ENCODE measurements at places on chromosomes 1 and 21.

GRCh38 chr1:20840731-20841130 lies 53.6 kb upstream of the HP1BP3 start:
- no peak for DNase-seq

GRCh38 chr1:86068841-86069756 lies 87.5 kb downstream of the COL24A1 start:
- no peak for DNase-seq

- DNase-seq: no peak
These were observed 110.3 kb upstream of the PALMD start for GRCh38 chr1:99535470-99536164.

DNA sequence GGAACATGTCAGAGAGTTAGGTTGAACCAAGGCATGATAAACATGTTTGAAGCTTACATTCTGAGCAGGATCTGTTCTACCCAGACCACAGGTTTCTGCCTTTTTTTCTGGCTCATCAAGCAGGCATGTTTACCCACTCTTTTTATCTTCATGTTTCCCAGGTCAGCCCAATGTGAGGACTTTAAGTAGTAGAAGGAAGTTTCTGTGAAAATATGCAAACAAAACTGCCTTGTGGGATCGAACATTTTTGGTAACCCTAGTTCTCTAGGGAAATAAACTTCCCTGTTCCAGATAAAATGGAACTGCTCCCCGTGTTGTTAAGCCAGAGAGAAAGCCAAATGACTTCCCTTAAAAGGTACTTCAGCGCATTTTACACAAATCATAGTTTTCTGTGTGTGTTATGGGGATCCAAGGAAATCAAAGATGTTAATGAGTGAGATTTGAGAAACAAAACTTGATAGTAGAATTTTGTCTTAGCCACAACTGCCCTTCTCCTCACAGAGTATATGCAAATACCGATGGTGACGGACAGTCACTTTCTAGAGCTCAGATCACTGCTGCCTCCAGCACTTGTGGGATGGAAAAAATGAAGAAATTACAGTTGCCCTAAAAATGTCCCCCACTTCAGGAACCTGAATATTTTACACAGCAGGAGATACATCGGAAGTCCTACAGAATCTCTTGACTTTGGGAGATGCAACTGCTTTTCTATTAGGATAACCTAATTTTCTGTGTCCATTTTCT lies 765 bp upstream of the HIPK1 start:
- DNase-seq: peak; percentile 72

DNA sequence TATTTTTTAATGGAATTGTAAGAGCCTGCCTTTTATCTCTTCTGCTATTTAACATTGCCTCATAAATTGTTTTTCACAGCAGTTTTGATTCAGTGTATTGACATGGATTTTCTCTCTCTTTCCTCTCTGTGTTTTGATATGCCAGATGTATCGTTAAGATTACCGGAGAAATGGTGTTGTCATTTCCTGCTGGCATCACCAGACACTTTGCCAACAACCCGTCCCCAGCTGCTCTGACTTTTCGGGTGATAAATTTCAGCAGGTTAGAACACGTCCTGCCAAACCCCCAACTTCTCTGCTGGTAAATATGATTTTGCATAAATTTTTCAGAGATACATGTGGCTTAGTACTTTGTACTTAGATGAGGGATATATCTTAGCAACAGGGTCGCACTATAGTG lies 23.1 kb upstream of the DYNLT5 start:
- DNase-seq: no peak

GRCh38 chr21:16239659-16240265 lies 510.0 kb downstream of the USP25 start:
- no peak for DNase-seq

DNA sequence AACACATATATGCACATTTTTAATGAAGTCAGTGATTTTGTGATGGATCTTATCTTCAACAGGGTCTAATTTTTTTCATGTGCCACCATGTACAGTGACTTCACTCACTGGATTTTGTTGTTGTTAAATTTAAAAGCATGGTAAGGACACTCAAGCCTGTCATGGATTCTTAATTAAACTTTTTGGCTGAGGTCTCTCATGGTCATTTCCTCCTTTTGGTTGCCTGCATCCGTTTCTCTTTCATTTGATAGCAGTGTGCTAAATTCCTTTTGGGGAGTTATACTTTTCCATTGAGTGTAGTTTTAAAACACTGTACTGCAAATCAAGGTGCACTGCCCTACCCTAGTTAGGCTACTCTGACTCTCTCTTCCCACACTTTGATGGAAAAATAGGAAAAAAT lies 13.2 kb upstream of the CRB1 start:
- DNase-seq: no peak

DNA sequence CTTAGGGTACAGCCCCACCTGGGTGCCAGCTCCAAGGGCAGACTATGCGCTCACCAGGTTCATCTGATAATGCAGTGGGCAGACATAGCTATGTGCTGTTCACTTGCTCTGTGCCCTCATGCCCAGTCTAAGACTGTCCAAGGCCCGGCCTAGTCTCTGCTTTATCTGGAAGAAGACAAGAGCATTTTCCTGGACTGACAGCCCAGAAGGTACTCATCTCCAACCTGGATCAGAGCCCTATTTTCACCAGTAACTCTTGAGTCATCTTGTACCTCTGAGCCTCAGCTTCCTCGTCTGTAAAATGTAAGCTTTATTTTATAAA lies 28.5 kb upstream of the LRRC8C start:
- DNase-seq: no peak

DNA sequence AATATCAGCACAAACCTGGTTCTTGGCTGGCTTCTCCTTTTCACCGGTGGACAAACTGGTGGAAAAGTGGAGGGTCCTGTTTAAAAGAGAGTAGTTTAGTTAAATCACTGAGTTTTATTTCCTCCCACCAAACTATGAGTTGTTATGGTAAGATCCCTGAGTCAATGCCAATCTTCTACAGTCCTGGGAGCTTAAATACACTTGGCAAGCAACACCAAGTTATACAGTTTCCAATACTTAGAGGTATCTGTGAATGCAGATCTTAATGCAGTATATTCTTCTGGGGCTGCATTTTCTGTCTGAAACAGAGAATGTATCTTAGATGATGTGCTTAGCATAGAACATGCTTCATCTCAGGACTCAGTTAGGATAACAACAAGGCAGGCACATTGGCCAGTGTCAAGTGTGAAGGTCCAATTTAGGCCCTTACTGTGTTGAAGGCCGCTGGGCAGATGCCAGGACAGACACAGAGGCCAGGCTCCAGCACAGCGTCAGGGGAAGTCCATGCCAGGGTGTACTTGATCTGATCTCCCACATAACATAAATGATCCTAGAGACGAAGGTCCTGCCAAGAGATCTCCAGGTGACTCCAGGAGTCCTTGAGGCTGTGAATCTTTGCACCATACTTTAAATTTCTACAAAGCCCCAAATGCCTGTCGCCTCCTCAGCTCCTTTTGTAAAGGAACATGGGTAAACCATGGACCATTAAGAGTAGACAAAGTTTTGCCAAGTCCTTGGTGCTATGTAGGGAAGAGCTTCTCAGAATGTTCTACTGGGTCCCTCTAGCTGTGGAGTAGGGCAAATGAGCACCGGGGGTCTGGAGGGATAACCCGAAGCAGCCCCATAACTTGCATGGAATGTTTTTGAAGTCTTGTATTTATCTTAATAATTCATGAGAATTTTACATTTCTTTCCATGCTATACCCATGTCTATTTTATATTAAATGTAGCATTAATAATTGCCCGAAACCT lies 76.8 kb downstream of the KCNJ15 start:
- DNase-seq: no peak

DNA sequence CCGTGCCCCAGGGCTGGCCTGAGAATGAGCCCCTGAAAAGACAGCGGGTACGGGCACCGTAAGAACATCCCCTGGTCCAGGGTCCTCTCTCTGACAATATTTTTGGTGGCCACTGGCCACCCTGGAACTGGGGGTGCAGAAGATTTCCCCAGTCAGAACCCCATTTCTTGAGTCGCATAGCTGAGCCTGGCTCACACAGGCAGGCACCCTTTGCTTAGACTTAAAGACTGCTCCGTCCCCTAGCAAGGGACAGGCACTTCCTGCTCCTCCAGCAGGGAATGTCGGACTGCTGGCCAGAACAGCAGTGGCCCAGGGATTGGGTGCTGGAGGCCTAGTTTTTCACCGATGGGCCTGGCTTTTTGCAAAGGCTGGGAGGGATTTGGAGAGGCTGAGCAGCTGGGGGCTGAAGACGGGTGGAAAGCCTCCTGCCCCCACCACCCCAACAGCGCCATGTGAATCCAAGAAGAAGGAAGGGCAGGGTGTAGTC lies 4.3 kb downstream of the OLIG2 start:
- DNase-seq: no peak

DNA sequence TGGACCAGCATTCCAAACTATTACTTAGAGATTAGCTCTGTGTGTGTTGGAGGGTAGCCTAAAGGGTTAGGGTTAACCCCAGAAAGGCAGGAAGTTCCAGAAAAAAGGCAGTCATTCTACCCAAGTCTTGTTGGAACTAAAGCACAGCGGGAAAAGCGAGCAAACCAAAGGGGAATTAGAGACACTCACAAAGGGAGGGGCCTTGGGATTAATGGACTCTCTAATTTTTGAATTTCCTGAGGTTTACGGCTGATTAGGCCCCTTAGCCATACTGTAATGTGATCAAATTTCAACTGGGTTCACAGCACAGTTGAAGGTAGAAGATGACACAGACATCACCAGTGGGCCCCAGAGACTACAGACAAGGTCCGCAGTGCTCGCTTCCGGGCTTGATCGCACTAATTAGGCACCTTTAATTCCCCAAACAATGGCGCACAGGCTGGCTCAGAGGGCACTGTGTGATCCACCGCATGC lies 28.3 kb downstream of the CAPZB start:
- DNase-seq: no peak

DNA sequence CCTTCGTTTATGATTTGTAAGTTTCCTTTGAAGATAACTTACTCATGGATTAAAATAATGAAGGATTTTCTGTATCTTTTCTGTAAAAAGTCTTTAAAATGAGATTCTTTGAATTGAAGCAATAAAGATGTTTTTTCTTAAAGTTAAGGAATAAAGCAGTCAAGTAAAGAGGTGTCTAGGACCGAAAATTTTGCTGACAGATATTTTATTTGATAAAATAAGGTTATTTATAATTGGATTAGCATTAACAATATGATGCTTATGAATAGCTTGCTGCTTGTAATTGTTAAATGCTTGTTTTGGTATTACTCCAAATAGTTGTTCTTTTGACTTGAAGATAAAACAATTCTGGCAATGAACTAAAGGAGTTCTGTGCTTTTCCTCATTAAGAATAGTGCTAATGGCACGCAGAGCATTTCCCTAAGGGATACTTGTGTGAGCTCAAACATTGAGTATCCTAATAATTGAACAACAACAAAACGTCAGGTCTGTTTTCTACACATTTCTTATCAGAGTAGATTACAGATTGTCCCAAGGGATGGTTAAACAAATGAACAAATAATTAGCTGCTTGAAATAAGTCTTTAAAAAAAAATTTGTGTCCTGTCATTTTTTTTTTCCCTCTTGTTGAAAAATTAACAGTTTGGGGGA lies 16.6 kb downstream of the TSNAX start:
- no peak for DNase-seq

GRCh38 chr1:10720635-10721034 lies 75.8 kb downstream of the CASZ1 start:
- no peak for DNase-seq

- no peak for DNase-seq
These were observed 50.5 kb upstream of the PRELP start for GRCh38 chr1:203424861-203425662.

GRCh38 chr21:28832013-28832714 lies 160.5 kb downstream of the LTN1 start:
- DNase-seq: peak; percentile 13

- DNase-seq: no peak
These were observed 64.4 kb downstream of the FAAP20 start for GRCh38 chr1:2130156-2130555.

DNA sequence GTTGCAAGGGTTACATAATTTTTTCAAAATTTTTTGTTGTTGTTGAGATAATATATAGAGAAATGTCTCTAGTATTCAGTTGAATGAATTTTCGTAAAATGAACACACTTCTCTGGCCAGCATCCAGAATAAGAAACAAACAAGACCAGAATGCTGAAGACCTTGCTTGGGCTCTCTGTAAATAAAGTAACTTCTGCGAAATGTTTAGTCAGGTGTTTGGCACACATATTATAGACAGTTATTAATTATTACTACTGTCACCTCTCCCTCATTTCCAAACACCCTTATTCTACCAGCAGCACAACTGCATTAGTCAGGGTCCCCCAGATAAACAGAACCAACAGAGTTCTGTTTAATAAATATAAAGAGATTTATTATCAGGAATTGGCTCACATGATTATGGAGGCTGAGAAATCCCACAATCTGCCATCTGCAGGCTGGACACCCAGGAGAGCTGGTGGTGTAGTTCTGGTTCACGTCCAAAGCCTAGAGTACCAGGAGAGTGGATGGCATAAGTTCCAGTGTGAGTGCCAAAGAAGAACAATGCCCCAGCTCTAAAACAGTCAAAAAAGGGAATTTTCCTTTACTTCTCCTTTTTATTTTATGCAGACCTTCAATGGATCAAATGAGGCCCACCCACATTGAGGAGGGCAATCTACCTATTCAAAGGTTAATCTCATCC lies 44.1 kb upstream of the KCND3 start:
- DNase-seq: no peak

DNA sequence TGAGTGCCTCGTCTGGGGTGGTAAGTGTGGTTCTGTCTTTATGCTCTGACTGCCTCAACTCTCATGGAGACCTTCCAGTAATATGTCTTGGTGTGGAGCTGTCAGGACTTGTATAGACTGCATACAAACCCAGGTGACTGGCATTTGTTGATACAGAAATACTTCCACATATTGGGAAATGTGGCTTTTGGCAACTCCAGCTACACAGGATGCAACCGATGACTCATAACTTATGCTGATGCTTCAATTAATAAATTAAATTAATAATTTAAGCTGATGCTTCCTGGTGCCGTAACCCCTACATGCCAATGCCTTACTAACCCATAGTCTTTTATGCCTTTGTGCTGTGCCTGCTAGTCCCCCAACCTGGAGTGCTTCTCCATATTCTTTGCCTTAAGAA lies 72.3 kb upstream of the ARTN start:
- no peak for DNase-seq

DNA sequence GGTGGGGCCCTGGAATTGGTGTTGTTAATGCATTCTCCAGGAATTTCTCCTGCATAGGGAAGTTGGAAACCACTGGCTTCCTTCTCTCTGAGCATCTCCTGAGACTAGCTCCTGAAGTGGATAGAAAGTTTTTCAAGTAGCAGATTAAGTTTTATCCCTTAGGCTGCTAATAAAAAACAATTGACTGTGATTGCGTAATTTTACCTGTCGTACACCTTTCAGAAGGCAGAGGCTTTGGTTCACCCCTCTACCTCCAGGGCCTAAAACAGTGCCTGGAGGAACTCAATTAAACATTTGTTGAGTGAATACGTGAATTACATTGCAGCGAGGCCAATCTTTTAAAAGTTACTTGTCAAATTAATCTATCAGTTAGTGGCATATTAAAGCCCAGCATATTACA lies 3.4 kb downstream of the ITSN1 start:
- peak; percentile 40 for DNase-seq

- no peak for DNase-seq
These were observed 65.5 kb downstream of the PRDM16 start for GRCh38 chr1:3134381-3135072.

Data from PC-9 (cell line).